WTC11 (cell line): ENCODE measurements at places on chromosomes 6 and 20.
A peak's percentile ranks its signal among the peaks of the same experiment; 100 is the strongest.

DNA sequence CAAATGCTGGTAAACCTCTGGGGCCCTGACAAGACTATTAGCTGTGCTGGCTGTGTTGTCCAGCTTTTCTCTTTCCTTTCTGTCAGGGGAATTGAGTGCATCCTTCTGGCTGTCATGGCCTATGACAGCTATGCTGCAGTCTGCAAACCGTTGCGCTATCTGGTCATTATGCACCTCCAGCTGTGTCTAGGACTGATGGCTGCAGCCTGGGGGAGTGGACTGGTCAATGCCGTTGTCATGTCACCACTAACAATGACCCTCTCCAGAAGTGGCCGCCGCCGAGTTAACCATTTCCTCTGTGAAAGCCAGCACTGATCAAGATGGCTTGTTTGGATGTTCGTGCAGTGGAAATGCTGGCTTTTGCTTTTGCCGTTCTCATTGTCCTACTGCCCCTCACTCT is 20.3 kb downstream of the OR2B6 start:
- DNase-seq: no peak
- H3K4me1 ChIP-seq: no peaks in the 10 kb centered on the region
- no peaks in the 10 kb centered on the region for H3K36me3 ChIP-seq
- peaks cover 16% of the 10 kb centered on the region for H3K27me3 ChIP-seq
- H3K27ac ChIP-seq: no peak overlapping the region
- H3K4me3 ChIP-seq: no peak overlapping the region

- H3K36me3 ChIP-seq: peaks cover 91% of the 10 kb centered on the region
- H3K27ac ChIP-seq: peak overlapping the region; percentile 81
- H3K4me1 ChIP-seq: peaks cover 43% of the 10 kb centered on the region
- no peaks in the 10 kb centered on the region for H3K27me3 ChIP-seq
Measured at GRCh38 chr6:15508931-15509330, 153.9 kb downstream of the DTNBP1 start.

GRCh38 chr6:32882879-32883250 is 28.9 kb downstream of the PSMB9 start:
- peaks cover 10% of the 10 kb centered on the region for H3K27me3 ChIP-seq
- no peak overlapping the region for H3K27ac ChIP-seq
- no peaks in the 10 kb centered on the region for H3K4me1 ChIP-seq

- no peaks in the 10 kb centered on the region for H3K4me1 ChIP-seq
- no peaks in the 10 kb centered on the region for H3K36me3 ChIP-seq
- H3K27ac ChIP-seq: no peak overlapping the region
- H3K27me3 ChIP-seq: peaks cover 7% of the 10 kb centered on the region; the same call in 1 of the 2 replicates
- no peak for DNase-seq
Measured at GRCh38 chr20:61815678-61816077, 250.0 kb downstream of the TAF4 start.

DNA sequence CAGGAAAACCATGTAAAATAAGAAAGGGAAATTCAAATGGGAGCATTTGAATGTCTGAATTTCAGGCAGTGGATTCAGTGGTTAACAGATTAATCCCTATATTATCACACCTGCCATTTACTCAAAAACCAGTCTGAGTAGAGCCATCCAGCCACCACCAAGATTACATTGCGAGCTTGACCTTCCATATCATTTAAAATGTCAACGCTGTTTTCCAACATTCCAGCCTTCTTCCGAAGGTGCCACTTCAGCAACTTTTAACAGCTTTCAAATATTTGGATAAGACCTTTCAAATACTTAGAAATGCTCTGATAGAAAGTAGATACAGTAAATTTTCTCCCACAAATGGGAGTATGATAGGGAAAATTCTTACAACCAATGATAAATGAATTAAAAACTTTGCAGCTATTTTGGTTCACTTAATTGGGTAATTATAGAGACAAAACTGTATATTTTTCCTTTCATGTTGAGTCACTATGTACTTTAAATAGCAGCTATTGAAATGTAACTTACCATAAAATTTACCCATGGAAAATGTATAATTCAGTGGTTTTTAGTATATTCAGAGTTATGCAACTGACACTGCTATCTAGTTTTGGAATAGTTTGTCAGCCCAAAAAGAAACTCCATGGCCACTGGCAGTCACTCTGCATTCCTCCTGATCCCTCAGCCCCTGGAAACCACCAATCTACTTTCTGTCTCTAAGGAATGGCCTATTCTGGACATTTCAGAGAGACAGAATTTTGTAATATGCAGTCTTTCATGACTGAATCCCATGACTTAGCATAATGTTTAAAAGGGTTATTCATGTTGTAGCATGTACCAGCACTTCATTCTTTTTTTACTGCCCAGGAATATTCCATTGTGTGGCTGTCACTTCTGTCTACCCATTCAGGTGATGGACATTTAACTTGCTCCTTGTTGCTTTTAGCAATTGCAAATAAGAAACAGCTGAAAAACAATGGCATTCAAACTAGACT is 21.5 kb downstream of the EZR start:
- H3K27ac ChIP-seq: peak overlapping the region; percentile 11; the same call in 1 of the 2 replicates
- no peaks in the 10 kb centered on the region for H3K27me3 ChIP-seq
- DNase-seq: no peak
- 0 out of 2 replicates have a peak, but pooled peaks cover 6% of the 10 kb centered on the region for H3K36me3 ChIP-seq
- no peak overlapping the region for H3K4me3 ChIP-seq

DNA sequence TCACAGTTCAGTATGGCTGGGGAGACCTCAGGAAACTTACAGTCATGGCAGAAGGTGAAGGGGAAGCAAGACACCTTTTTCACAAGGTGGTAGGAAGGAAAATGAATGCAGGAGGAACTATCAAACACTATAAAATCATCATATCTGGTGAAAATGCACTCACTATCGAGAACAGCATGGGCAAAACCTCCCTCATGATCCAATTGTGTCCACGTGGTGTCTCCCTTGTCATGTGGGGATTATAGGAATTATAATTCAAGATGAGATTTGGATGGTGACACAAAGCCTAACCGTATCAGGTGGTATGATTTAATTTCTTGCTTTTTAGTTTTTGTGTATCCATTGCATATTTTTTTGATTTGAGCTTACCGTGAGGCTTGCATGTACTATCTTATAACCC is 133.2 kb upstream of the SYNCRIP start:
- no peaks in the 10 kb centered on the region for H3K27me3 ChIP-seq
- H3K36me3 ChIP-seq: peaks cover 6% of the 10 kb centered on the region
- H3K4me3 ChIP-seq: no peak overlapping the region

DNA sequence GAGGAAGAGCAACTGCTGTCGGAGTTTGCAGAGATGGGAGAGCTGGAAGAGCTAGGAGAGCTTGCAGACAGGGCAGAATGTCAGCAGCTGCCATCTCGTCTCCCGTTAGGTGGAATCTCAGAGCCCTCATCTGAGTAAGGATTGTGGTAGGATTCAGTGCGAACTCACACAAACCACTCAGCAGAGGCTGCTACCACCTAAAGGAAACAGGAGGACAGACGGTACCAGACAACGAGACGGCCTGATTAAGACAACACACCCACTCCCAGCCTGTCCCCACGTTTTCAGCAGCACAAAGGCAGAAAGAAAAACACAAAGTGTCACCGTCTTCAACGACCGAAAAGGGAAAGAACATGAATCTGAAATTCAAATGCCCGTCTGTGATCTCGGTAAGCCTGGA is 4.1 kb downstream of the LEMD2 start:
- H3K4me3 ChIP-seq: no peak overlapping the region
- DNase-seq: no peak
- H3K27me3 ChIP-seq: no peaks in the 10 kb centered on the region
- H3K36me3 ChIP-seq: peaks cover 32% of the 10 kb centered on the region
- peak overlapping the region; percentile 84 for H3K27ac ChIP-seq

DNA sequence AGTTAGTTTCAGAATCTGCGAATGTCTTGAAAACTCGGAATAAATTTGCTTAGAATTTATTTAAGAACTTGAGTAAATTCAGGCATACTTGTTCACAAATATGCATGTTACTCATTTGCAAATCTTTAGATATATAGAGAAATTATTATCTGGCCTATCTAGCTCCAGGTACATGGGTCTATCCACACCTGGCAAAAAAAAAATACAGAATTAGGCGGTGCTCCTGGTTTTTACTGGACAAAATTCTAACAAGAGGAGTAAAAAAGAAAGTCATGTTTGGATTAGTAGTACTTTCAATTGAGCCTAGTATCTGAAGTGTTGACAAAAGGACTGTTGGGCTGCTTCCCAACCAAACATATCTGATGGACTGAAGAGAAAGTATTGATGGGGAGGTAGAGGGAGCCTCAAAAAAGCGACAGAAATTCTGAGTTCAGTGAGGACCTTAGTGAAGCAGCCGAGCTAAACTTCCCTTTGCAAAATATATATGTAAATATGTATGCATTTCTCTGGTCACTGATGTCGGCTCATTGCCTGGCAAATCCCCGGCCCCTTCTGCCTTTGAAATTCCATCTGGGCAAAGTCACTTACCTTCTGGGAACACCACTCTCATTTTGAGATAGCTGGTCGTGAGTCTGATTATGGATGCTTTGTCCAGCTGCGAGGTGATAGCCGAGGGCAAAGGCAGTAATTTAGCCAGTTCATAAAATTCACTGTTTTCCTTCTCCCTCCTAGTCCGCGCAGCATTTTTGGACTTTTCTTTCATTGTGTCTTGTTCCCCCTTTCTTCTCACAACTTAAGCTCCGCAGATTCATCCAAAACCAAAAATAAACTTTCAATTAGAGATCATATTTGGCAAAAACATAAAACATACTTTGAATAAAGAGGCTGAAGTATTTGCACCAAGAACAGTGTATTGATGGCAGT is 1.8 kb downstream of the SIM1 start:
- peaks cover 69% of the 10 kb centered on the region for H3K4me1 ChIP-seq
- no peaks in the 10 kb centered on the region for H3K36me3 ChIP-seq
- no peak overlapping the region for H3K27ac ChIP-seq
- no peaks in the 10 kb centered on the region; the same call in 1 of the 2 replicates for H3K27me3 ChIP-seq
- no peak for DNase-seq
- H3K4me3 ChIP-seq: peak overlapping the region; percentile 63

GRCh38 chr6:105442369-105442768 is 39.5 kb upstream of the PREP start:
- H3K4me1 ChIP-seq: no peaks in the 10 kb centered on the region
- no peak overlapping the region for H3K27ac ChIP-seq
- peaks cover 6% of the 10 kb centered on the region; the same call in 1 of the 2 replicates for H3K36me3 ChIP-seq
- H3K27me3 ChIP-seq: no peaks in the 10 kb centered on the region
- DNase-seq: no peak
